Stimulated activated CD4-positive, alpha-beta T cell treated with anti-CD3 and anti-CD28 coated beads, Interleukin-4, amount 100 ng/mL, for 48 hours (primary cell): ENCODE measurements at places on chromosomes 1 and 21.

DNA sequence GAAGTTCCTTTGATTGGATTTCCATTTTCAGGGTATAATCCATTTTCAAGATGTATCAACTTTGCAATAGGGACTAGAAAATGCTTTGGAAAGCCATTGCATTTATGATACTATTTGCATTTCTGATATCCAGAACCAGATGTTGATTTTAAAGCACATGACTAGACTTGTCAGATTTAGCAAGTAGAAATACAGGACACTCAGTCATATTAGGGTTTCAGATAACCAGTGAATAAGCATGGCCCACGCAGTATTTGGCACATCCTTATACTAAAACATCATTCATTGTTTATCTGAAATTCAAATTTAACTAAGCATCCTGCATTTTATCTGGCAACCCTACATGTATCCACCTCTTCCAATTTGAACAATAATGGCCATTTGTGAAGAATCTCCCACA lies 113.3 kb upstream of the DPT start:
- no peak for DNase-seq

- no peak for DNase-seq
Measured at GRCh38 chr21:40683349-40683748, 163.6 kb downstream of the DSCAM start.

- no peak for DNase-seq
Measured at GRCh38 chr1:4699376-4700301, 45.2 kb downstream of the AJAP1 start.

GRCh38 chr1:20215716-20216115 lies 29.4 kb upstream of the PLA2G2C start:
- no peak for DNase-seq

DNA sequence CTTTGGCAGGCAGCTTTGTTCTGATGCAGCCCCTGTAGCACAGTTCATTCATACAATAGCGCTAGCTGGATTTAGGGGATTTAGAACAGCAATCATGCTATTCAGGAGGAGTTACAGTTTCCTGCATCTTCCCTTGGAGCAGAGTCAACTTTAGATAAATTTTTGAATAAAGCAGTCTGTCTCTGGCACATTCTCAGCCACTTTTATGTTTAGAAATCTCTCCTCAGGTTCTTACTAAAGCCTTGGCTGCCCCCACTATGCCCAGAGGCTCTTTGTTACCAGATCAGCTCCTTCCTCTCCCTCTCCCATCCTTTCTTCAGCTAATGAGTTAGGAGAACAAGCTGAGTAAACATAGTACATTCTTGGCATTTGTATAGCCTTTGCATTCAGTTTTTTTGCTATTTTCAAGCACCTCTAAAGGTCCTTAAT lies 17.0 kb upstream of the PIGC start:
- DNase-seq = no peak

GRCh38 chr1:226660410-226661182 lies 78.5 kb downstream of the ITPKB start:
- DNase-seq = no peak

- DNase-seq = no peak
Measured at GRCh38 chr1:203726417-203726867, 38.5 kb upstream of the LAX1 start.

- DNase-seq = no peak
Measured at GRCh38 chr1:202964791-202965410, 2.2 kb downstream of the CYB5R1 start.
